ENCODE measurements at places on chromosomes 5 and 9.

DNA sequence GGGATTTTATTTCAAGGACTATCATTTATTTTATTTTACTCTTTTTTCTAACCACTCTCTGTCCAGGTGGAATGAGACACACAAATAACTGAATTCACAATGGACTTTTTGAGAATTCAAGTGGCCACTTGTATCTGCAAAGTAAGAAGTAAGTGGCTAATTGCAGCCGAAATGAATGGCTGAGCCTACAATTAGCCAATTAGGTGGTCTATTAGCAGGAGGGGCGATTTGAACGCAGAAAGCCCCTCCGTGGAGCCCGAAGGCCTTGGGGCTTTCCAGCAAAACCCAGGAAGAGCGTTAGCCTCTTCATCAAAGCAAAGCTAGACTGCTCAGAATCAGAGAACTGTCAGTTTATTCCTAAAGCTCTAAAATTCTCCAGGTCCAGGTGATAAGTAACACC, 176.9 kb downstream of the EBF1 start:
- DNase-seq = peak; percentile 64

DNA sequence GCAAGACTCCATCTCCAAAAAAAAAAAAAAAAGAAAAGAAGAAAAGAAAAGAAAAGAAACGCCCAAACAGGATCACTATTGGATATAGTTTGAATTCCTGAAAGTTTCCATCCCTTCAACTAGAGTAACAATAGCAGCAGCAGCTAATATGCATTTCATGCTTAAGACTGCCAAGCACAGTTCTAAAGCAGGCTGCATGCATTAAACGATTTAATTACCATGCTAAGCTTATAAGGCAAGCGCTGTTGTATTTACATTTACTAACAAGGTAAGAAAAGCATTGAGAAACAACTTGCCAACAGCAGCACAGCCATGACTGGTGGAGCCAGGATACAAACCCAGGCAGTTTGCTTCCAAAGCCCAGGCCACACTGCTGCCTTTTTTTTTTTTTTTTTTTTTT, 13.0 kb downstream of the TBC1D2 start:
- DNase-seq = no peak

DNA sequence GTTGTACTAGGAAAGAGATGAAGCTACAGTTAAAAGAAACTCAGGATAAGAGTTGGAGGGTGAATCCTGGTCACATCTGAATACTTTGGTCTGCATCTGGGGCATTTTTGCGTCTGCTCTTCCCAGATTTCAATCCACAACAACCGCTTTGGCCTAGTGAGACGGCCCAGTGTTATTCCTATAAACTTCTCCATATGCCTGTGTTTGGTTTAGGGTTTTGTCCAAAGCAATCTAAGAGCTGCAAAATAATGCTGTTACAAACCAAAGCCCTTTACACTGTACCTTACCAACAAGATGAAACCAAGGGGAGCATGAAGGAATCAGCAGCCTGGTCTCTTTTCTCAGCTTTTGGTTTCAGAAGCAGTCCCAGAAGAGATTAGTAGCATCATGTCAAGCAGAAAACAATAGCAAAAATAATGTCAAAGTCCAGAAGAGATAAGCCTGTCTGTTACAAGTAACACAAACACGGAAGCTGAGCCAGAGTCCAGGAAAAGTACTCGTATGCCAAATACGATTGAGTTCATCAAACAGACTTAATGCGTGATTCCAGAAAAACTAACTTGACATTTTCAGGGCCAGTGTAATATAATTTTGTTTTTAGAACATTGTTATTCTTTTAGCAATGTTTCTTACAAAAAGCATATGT, 379.9 kb upstream of the ACO1 start:
- no peak for DNase-seq

DNA sequence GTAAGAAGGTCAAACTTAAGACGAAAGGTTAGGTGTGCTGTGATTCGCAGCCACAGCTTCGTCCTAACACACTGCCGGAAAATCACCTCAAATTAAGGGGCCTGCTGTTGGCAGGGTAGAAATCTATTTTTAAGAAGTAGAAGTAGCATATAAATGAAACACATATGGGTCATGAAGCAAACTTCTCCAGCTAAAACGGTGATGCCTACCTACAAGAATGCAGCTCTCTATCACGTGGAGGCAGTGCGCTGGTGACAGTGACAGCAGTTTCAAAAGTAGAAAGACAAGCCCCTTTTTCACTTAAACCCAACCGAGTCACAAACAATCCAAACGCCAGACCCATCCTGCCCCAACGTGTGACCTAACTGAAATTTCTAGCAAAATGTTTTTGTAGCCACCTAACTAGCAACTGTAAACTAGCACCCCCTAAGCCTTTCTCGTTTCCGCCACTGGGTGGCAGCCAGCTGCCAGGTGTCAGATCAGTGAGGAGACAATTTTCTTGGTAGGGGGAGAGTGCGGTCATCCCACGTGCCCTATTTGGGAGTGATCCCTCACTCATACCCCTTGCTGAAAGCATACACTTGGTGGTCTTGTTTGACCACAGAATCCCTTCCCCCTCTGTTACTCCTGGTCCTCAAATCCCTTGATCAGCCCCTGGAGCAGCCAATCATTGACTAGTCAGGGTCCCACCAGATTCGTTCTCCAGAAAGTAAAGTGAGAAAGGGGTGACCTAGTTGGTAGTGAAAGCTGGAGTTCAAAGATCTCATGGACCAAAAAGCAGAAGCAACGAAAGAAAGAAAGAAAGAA, 71.8 kb upstream of the MAMDC2 start:
- DNase-seq = peak; percentile 23

- no peak for DNase-seq
These were observed 120.5 kb downstream of the FBXL7 start for GRCh38 chr5:15620501-15620900.

GRCh38 chr9:89052470-89053097, 61.3 kb downstream of the S1PR3 start:
- no peak for DNase-seq

DNA sequence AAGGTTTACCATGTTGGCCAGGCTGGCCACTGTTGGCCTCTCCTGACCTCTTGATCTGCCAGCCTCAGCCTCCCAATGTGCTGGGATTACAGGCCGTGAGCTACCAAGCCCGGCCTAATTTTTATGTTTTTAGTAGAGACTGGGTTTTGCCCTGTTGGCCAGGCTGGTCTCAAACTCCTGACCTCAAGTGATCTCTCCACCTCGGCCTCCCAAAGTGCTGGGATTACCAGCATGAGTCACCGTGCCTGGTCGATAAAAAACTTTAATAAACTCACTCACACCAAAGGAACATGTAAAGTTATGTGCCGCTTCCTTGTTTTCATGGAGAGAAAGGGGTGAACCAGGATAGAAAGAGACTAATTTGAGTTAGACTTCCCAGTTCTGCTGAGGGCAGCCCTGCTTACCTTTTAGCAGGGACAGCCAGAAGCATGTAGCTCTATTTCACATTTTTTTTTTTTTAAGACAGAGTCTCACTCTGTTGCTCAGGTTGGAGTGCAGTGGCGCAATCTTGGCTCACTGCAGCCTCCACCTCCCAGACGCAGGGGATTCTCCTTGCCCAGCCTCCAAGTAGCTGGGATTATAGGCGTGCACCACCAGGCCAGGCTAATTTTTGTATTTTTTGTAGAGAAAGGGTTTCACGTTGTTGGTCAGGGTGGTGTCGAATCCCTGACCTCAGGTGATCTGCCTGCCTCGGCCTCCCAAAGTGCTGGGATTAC, 11.4 kb upstream of the HAUS6 start:
- no peak for DNase-seq

GRCh38 chr5:140222416-140222815, 47.4 kb downstream of the CYSTM1 start:
- no peak for DNase-seq

DNA sequence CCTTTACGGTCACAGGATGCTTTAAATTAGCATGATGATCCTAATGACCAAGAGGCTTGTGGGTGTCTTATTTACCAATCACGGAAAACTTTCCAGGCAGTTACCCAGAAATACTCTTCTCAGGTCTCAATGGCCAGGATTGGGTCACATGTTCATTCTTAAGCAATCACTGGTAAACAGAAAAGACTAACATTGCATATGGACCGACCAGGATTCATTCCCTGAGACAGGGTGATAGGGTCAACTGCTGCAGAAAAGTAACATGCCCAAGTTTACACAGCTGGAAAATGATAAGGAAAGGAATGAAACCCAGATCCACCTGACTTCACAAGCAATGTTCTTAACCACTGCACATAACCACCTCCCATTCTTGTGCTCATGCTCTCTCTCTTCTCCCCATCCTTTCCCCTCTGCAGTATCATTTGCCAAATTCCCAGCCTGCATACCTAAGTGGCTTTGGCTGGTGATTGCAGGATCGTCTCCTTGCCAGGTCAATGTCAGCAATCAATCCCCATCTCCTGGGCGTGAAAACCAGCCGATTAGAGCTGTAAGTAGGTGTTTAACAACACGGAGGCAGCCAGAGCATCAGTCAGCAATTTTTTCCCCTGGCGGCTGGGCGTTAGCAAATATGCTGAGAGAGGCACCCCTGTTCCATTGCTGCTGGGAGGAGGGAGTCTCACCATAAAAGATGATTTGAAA, 219.4 kb downstream of the NMUR2 start:
- no peak for DNase-seq

DNA sequence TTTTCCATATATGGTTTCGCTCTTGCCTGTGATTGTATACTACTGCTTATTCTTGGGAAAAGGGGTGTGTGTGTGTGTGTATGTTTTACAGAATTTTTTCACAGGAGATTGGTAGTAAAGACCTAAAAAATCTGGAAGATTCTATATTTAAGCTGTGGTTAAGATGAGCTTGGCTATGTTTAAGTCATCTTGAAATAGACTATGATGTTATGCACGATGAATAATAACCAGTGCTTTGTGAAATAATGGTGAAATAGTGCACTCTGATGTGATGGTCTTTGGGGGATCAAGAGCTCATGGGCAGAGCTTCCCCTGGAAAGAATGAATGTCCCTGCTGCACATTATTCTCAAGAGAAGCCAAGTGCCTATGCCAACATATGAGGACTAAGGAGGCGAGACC, 301.0 kb downstream of the ACTL7B start:
- DNase-seq = no peak

DNA sequence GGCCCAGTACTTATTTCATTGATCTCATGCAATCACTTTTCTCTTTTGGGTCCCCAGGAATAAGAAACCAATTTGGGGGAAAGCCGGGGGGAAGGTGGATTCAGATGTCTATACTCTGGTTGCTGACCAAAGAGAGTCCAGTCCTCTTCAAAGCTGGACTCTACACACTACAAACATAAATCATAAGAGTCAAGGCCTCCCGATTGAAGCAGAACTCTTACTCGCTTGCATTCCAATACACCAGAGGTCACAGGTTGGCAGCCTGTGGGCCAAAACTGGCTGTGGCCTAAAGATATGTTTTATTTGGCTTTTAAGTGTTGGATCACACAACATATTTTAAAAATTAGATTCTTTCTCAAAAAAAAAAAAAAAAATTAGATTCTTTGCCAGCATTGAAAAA, 311.4 kb upstream of the MSX2 start:
- no peak for DNase-seq

DNA sequence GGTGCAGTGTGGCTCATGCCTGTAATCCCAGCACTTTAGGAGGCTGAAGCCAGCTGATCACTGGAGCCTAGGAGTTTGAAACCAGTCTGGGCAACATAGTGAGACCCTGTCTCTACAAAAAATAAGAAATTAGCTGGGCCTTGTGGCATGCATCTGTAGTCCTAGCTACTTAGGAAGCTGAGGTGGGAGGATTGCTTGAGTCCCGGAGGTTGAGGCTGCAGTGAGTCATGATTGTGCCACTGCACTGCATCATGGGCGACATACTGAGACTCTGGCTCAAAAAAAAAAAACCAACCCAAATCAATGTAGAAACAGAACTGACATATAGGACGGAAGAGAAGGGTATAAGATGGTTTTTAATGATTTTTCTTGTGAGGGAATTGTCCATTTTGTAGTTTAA, 27.7 kb downstream of the G3BP1 start:
- no peak for DNase-seq

GRCh38 chr5:38669361-38669880, 113.0 kb upstream of the LIFR start:
- DNase-seq = no peak

DNA sequence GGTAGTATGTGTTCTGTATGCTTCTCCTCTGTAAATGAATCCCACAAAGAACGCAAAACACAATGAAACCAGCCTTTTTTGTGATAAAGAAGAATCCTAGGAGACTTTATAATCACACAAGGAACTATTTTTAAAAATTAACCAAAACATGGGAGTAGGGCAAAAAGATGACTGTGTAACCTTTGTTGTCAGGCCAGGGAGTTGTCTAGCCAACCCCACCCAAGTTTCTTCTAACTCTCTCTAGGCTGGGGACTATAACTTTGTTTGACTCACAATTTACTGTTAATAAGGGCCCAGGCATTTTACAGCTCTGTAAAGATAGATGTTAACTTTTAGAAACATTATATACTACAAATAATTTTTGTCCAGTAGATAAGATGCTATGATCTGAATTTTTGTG, 176.1 kb downstream of the ADAMTS12 start:
- no peak for DNase-seq

- DNase-seq = no peak
These were observed 115.0 kb downstream of the NFIB start for GRCh38 chr9:14198841-14199455.

DNA sequence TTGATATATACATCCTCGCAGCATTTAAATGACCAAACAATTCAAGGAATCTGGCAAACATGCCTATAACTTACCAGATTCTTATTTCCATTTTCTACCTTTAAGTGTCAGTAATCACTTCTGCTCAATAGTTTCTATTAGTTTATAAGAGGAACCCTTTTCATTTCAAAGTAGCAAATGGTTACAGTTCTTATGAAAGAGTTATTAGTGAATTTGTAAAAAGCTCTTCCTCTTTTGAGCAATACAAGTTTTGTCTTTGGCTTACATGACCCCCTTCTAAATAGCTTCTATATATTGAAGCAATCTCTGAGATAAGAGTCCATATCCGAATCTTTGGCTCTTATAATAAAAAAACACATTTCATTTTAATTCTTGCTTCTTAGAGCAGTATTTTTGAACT, 42.0 kb downstream of the ELL2 start:
- no peak for DNase-seq

DNA sequence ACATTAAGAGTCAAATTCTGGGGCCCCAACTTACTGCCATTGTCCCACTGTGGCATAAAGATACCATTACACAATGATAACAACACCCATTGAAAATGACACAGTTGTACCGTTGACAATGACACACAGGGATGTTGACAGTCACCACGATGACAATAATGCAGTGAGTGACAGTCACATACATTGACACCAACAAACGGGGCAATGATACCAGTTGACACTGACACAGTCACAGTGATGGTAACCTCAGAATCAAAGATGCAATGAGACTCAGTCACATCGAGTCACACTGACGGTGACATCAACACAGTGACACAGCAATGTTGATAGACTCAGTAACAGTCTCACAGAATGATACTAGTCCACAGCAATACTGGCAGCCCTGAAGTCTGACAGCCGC, 16.9 kb downstream of the CNTFR start:
- no peak for DNase-seq

Data from NCI-H187 (cell line).